ENCODE measurements at places on chromosomes 12 and 14. TPM values are rescaled to one million over a fixed set of nuclear protein-coding genes. Genes with fewer than 3 reads are reported as not detected.
A peak's percentile ranks its signal among the peaks of the same experiment; 100 is the strongest.

DNA sequence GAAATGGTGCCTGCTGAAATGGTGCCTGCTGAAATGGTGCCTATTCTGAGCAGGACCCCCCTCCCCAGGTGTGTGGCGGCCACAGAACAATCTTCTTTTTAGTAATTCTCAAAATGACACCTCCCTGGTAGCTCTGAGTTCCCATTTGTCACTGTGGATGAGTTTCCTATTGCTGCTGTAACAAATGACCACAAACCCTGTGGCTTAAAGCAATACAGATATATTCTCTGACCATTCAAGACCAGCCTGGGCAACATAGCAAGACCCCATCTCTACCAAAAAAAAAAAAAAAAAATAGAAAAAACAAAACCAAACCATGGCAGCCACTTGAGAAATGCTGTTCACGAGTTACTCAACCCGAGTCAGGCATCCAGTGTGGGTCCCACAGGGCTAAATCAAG is 7.9 kb downstream of the ACADS start:
- DNase-seq: no peak

- no peak for DNase-seq
Observed at GRCh38 chr14:30210630-30211029, 283.0 kb upstream of the PRKD1 start.

The PTPRO gene
- not detected for polyA plus RNA-seq

The SLC6A15 gene
- polyA plus RNA-seq: 1.9 TPM

The THTPA gene
- polyA plus RNA-seq: 24.0 TPM

The TAS2R30 gene
- polyA plus RNA-seq: not detected

DNA sequence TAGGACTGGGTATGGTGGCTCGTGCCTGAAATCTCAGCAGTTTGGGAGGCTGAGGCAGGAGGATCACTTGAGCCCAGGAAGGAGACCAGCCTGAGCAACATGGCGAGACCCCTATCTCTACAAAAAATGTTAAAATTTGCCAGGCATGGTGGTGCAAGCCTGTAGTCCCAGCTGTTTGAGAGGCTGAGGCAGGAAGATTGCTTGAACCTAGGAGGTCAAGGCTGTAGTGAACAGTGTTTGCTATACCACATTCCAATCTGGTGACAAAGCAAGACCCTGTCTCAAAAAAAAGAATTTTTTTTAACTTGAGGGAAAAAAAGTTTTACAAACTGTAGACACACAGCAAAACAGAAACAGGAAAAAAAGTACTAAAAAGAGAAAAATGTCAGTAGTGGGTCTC is 2.3 kb upstream of the MAP3K9 start:
- no peak for DNase-seq

DNA sequence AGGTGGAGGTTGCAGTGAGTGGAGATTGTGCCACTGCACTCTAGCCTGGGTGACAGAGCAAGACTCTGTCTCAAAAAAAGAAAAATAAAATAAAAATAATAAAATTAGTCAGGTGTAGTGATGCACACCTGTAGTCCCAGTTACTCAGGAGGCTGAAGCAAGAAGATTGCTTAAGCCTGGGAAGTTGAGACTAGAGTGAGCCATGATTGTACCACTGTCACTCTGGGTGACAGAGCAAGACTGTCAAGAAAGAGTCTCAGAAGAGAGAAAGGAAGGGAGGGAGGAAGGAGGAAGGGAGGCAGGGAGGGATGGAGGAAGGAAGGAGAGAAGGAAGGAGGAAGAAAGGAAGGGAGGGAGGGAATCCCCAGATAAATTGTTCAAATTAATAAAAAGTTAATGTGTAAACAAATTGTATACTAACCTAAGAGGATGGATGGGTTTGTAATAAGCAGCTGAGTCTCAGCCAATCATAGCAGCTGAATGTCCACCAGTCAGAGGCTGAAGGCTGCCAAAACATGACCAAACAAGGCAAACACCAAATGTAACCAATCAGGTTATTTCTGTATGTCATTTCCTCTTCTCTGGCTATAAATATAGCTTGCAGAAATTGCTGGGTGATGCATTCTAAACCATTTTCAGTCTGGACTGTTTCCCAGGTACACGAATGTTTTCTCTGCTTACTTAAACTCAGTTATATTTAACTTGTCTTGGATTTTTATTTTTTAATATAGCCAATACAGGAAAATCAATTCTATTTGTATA is 6.1 kb upstream of the CDCA4 start:
- peak; percentile 85 for DNase-seq

GRCh38 chr12:8970432-8970831 is 18.9 kb upstream of the KLRG1 start:
- DNase-seq: peak; percentile 6

GRCh38 chr12:42468341-42468821 is 121.2 kb downstream of the PRICKLE1 start:
- DNase-seq: no peak

DNA sequence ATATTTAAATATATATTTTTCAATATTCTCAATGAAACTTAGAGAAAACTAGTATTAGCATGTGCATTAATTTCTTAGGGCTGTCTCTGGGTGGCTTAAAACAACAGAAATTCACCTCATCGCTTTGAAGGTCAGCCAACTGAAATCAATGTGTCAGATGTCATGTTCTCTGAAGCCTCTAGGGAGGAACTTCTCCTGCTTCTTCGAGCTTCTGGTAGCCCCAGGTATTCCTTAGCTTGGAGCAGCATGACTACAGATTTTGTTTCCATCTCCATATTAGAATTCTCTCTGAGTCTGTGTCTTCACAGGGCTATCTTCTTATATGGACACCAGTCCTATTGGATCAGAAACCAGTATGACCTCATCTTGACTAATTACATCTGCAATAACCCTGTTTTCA is 221.5 kb downstream of the PDZRN4 start:
- DNase-seq: no peak

- DNase-seq: no peak
Observed at GRCh38 chr12:50508970-50509663, 4.3 kb downstream of the DIP2B start.

DNA sequence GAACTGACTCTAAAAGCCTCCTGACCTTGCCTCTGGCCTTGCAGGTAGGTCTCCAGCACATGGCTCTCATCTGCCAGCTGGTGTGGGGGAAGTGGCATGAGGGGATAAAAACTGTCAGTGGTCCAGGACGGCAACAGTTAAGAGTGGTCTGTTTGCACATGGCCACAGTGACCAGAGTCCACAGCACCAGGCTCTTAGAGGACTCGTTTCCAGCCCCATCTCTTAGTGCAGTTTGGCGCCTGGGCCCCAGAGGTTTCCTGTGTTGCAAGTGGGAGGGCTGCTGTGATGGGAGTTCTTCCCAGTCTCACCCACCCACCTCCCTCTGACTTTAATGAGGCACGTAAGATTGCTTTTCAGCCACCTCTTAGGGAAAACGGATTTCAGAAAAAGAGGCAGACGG is 37.0 kb downstream of the APPL2 start:
- DNase-seq: no peak

DNA sequence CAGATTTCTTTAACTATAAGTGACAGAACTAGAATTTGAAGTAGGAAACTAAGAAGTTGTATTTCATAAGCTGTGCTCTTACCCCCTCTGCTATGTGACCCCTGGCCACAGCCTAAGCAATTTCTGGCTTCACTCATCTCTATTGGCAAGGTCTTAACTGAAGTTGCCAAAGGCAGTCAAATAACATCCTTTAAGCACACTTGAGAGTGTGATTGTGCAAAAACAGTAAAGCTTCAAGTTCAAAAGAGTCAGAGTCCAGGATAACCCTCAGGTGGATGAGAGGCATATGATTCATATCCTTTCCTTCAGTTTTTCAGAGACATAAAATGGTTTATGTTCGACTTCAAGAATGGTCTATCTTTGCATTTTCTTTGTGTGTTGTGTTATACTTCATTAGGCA is 45.2 kb downstream of the GRIP1 start:
- no peak for DNase-seq
